Activated CD4-positive, CD25-positive, alpha-beta regulatory T cell treated with anti-CD3 and anti-CD28 coated beads, Interleukin-2, amount 50 U/mL, for 24 hours (primary cell): ENCODE measurements at places on chromosomes 12 and 14.

DNA sequence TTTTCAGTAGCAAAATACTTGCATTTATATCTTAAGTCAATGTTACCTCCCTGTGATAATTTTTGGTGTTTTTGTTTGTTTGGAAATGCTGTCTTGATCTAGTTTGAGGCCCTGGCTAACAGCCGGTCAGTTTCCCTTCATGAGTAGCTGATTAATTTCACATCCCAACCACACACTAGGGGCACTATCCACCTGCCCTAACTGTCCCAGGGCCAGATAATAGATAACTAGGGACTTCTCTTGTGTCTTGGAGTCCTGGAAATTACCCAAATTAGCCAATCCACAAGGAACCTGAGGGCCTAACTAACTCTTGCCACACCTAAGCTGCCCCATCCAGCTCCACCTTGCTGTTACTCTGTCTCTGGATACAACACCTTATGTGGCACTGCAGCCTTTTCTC is 399.9 kb downstream of the FOXG1 start:
- no peak for ATAC-seq

GRCh38 chr12:15368812-15369211 is 46.5 kb downstream of the PTPRO start:
- no peak for ATAC-seq

DNA sequence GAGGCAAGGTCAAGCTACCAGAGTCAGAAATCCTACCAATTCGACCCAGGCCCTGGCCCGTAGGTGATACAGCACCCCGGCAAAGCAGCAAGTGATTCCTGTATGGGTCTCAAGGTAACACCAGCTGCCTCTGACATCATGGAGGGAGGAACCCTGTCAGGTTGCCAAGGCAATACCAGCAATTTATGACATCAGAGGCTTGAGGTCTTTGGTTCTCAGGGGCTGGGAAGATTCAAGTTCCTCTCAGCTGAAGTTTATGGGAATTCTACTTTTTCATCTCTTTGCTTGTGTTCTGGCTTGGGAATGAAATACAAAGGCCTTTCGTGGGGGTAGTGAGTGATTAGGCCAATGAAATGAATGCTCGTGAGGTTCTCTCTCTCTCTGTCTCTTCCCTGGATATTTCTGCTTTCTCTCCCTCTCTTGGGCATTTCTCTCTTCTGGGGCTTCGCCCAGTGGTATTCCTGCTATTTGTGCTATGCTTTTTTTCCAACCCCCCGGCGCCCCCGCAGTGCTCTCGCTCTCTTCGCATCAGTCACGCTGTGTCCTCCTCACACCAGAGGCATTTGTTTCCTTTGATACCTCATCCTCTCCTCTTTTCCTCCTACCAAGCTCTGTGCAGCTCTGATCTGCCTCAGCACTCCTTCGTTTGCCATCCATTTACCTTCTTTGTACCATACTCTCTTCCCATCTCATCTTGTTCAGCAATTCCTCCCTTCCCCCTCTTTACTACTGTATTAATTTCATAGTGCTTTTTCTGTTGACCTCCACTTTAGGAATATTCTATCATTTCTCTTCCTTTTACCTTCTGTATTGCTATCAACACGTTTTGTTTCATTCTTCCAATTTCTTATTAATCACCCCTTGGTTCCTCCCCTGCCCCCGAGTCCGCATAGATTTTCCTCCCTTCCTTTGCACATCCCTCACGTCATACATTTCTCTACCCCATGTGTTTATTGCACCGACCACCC is 2.9 kb downstream of the ZFHX2 start:
- no peak for ATAC-seq

- ATAC-seq, result no peak
These were observed 4.5 kb downstream of the UBC start for GRCh38 chr12:124909831-124910560.

GRCh38 chr12:9776781-9777180 is 16.1 kb upstream of the CD69 start:
- no peak for ATAC-seq

- ATAC-seq, result no peak
These were observed 104.4 kb upstream of the ATF7IP start for GRCh38 chr12:14261096-14261495.

- no peak for ATAC-seq
These were observed 8.7 kb downstream of the ANKRD13A start for GRCh38 chr12:110007881-110008280.
